ENCODE measurements at places on chromosomes 5 and 9.

- no peak for DNase-seq
Observed at GRCh38 chr5:150523472-150524350, 15.8 kb downstream of the NDST1 start.

DNA sequence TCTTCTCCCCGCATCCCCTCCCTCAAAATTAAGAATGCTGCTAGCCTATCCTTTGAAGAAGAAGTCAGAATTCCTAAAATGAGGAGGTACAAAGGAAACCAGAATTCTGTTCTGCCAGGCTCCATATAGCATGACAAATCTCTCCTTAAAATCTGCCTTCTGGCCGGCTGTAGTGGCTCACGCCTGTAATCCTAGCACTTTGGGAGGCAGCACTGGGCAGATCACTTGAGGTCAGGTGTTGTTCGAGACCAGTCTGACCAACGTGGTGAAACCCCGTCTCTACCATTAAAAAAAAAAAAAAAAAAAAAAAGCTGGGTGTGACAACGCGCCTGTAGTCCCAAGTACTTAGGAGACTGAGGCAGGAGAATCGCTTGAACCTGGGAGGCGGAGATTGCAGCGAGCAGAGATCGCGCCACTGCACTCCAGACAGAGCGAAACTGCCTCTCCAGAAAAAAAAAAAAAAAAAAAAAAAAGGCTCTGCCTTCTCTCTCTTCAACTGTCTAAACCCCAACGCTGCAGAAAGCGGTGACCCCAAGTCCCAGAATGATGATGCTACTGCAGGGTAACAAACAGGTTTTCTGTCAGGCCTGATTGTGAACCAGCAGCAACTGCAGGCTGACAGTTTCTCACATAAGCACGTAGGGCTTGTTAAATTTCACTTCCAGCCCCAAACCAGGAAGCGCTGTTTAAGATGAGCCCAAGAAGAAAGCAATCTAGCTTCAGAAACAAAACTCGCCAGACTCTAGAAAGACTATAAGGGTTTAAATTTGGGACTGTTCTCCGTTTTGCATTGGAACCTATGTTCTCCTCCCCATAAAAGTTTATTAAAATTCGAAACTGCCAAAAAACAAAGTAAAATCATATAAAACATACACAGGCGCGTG is 963 bp upstream of the CAST start:
- no peak for DNase-seq

GRCh38 chr9:575139-575538 is 266.4 kb upstream of the DMRT1 start:
- no peak for DNase-seq

GRCh38 chr5:132746954-132747615 is at the start of gene CCNI2:
CCNI2 (plus strand) TSS chr5:132747426; CDS start chr5:132747496, 70 bp downstream.
- peak; percentile 23 for DNase-seq

- DNase-seq, result no peak
Observed at GRCh38 chr5:124536333-124536732, 210.1 kb downstream of the ZNF608 start.

GRCh38 chr5:57915536-57915935 is 432.9 kb upstream of the ACTBL2 start:
- DNase-seq, result no peak

DNA sequence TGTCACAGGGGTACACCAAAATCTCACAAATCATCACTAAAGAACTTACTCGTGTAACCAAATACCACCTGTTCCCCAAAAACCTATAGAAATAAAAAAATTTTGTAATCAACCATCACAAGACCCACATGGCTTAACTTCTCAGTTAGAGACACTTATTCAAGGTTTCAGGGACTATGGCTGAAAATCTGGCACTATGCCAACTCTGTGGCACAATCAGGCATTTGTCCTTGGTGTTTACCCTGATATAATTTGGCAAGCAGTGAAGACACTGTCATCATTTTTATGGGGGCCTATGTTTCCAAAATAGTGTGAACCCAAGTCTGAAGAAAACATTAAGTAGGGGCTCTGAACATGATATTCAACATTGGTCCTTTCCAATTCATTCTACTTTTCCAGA is 59.0 kb downstream of the ZNF622 start:
- no peak for DNase-seq

- DNase-seq, result peak; percentile 36
Observed at GRCh38 chr5:180313677-180314505, 22.0 kb upstream of the MAPK9 start.

DNA sequence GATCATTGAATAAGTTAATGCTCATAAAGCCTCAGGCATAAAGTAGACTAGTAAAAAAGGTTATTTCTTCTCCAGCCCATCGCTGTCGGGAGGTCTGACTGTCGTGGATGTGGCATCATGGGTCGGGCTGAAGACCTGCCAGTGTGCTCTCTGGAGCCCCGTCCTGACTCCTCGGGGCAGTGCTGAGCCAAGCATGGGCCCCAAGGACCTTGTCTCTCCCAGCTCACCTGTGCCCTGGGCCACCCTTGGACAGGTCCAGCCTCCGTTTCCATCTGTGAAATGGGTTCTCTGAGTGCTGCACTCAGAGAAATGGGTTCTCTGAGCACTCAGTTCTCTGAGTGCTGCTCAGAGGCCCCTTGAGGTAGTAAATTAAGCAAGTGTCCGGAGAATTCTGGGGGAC is 269.0 kb downstream of the GADD45G start:
- no peak for DNase-seq
